HepG2 (cell line): ENCODE measurements at places on chromosomes 3 and 15. TPM values are rescaled to one million over a fixed set of nuclear protein-coding genes. Genes with fewer than 3 reads are reported as not detected.
A peak's percentile ranks its signal among the peaks of the same experiment; 100 is the strongest.

DNA sequence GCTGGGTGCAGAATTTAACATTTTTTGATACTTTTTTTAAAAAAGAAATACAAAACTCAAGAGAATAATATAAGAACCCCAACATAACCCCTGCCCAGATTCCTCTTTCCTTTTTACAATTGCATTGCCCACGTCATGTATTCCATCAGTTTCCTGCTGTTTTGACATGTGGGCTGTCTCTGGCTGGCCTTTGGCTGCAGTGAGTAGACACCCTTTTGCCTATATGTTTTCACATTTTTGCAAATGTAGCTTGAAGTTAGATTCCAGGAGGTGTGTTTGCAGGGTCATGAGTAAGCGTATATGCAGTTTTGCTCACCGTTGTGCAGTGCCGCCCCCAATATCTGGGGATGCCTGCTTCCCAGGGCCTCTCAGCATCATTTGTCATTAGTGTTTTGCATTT lies 28.0 kb upstream of the ATP10A start:
- no peak for DNase-seq

GRCh38 chr3:57434041-57434440 lies 110.1 kb downstream of the DNAH12 start:
- DNase-seq = peak; percentile 69

DNA sequence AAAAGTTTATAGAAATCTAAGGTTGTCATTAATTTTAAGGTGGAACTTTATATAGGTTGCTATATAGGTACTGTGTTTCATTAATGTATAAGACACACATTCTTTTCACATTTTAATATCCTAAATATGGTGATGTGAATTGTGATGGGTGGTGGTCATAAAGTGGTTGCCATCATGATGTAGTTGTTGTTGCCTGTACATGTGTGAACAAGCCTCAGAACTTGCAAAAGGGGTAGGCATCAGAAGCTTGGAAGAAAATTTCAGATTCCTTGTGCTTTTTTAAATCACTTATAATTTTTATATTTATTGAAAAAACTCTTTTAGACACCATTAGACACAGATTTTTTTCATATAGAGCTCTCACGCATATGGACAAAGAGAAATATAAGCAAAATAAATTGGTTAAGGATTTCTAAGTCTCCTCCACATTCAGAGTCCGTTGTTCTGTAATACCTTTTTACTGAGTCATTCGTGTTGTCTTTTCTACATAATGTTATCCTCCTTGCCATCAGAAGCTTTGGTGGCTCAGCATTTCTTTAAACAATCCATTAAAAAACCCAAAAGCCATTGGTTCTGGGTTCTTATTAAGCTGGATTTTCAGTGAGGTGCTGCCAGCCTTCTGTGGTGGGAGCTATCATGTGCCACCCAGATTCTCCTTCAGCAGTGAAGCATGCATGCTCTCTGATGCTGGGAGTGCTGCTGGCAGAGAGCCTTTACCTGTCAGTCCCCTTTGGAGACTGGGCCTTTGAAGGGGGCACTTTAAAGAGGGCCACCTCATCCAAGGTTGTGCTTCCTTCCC lies 140.4 kb upstream of the GALNT15 start:
- no peak for DNase-seq

GRCh38 chr3:182482705-182483104 lies 310.6 kb upstream of the ATP11B start:
- no peak for DNase-seq

- DNase-seq = no peak
These were observed 9.8 kb upstream of the NCK1 start for GRCh38 chr3:136852180-136852579.

GRCh38 chr15:67184208-67184925 lies 70.1 kb downstream of the AAGAB start:
- no peak for DNase-seq

DNA sequence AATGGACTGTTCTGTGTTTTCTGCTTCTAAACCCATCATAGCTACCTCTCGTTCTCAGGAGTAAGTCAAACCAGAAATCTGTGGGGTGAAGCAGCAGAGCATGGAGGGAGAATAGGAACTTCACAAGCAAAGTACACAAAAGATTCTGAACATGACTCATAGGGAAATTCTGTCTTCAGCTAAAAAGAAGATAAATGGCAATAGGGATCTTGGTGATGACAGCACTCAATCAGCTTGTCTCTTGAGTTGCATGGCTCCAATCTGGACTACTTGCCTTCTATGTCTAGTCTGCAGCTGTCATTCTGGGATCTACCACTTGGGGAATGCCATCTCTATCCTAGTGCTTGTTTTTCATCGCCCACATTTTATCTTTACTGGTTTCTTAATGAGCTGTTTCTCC lies 13.5 kb upstream of the GRAMD1C start:
- DNase-seq = no peak

GRCh38 chr15:40340740-40341400 lies at the start of gene CCDC9B:
TSS of gene CCDC9B (minus strand) at chr15:40340939. CDS start at chr15:40340819, 120 bp downstream.
- peak; percentile 75 for DNase-seq

GRCh38 chr3:194386648-194387047 lies 12.4 kb downstream of the GP5 start:
- no peak for DNase-seq

GRCh38 chr3:169104972-169105371 lies 558.5 kb downstream of the MECOM start:
- peak; percentile 9 for DNase-seq

- no peak for DNase-seq
These were observed 221.8 kb downstream of the TPRG1 start for GRCh38 chr3:189393598-189393997.

DNA sequence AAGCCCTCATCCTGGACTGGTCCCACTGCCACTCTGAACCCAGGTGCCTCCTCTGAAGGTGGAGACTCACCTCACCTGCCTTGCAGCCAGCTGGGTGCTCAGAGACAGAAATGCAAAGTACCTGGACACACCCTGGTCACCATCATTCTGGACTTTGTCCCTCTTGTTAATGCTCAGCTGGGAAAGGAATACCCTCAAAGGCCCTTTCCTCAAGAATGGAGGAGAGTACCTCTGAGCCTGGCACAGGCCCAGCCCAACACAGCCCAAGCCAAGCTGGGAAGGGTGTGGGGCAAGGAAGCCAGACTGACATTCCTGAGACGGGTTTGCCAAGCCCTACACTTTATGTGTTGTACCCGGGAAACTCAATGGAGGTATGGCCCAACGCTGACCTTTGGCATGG lies 983 bp upstream of the ALAS1 start:
- DNase-seq = no peak

GRCh38 chr3:66195347-66195783 lies 25.4 kb upstream of the SLC25A26 start:
- DNase-seq = no peak

DNA sequence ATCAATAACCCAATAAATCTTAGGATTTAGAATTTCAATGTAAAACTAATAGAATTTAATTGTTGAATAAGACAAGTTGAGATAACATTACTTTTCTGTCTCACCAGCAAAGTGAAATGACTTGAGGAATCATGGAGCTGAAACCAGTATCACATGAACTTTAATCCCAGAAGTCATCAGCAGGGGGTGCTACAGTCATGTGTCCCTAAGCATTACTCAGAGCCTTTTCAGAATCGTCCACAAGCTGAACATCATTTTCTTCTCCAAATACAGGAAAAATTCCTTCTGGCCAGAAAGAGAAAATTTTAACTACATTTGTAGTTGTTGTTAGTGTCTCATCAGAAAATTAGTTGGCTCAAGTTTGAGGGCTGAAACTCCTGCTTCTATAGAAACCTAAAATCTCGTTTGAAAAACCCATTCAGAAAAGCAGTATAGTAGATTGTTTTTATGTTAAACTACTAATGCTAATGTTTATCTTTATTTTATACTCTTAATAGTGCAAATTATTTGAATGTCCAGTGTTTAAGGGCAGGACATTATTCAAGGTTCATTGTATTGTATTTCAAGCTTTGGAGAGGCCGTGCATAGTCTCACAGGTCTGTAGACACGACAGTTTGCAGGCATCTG lies 384.1 kb downstream of the PLOD2 start:
- DNase-seq = peak; percentile 47

DNA sequence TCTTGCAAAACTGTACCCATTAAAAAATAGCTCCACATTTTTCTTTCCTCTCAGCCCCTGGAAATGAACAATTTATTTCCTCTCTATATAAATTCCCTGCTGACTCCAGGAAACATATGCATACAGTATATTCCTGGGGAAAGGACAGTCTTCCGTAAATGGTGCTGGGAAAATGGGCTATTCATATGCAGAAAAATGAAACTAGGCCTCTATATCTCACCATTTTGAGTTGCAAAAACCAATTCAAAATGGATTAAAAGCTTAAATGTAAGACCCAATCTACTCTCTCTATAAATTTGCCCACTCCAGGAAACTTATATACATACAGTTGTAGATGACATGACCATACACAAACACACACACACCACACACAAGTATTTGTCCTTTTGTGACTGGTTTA lies 85.9 kb upstream of the GPR149 start:
- no peak for DNase-seq

DNA sequence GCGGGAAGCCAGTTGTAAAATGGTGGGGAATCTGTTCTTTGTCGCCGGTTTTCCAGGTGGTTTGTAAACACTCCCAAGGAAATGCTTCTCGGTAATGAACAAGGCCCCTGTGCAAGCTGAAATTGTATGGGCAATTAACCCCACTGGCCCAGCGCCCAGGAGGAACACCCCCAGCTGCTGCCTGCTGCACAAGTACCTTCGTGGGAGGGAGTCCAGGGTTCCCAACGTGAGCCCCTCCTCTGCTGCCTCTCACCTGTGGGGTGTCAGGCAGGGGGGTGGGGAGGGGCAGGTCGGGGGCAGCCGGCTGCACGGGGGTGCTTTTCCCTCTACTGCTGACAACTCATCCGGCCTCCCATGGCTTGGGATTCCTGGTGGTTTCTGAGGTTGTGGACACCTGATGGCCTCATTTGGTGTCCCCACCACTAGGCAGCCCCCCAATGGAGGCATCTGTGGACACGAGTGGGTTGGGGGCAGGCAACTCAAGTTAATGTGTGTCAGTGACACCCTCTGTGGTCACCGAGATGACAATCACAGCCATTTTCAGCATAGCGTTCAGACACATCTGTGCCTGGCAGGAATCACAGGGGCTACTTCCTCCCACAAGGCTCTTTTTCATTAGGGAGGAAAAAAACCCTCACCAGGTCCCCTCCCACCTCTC lies 35.6 kb upstream of the PRR23E start:
- no peak for DNase-seq

DNA sequence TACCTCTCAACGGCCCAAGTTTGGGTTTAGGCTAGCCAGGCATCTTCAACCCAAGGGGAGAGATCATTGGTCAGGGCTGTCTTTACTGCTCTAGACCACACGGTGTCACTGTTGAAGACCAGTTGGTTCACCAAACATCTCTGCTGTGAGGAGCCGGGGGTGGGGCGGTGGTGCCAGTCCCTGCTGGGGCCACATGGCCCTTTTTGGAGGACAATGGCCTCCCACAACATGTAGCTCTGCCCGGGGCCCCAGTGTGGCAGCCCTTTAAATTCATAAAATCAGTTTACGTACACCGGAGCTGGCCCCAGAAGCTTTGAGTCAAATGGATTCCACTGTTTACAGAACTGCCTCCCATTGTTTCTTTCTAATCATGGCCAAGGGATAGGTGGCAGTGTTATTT lies 19.1 kb upstream of the TM4SF18 start:
- peak; percentile 67 for DNase-seq

DNA sequence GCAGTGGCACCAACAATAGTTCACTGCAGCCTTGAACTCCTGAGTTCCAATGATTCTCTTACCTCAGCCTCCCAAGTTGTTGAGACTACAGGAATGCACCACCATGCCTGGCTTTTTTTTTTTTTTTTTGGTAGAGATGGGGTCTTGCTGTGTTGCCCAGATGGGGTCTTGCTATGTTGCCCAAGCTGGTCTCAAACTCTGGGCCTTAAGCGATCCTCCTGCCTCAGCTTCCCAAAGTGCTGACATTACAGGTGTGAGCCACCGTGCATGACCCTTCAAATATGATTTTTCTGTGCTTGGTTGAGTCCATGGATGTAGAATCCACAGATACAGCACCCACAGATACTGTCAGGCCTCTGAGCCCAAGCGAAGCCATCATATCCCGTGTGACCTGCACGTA lies 30.2 kb upstream of the IDH2 start:
- DNase-seq = no peak

GRCh38 chr15:51647128-51647562 lies 24.6 kb upstream of the DMXL2 start:
- DNase-seq = no peak

DNA sequence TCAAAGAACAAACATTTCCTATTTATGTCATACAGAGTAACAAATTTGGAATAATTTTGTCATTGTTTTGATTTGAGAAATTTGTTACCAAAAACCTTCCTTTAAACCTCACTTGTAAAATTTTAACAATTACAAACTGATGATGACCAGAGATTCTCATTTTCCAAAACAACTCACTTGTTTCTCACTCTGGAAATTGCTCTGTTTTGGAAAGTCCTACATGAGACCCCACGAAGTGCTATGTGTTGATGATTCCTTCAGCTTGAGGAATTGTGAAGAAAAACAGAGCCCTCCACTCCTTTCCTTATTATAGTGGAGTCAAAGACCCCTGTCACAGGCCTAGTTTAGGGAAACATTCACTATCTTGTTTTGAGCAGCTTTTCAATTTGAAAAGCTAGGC lies 157.6 kb upstream of the RASGRP1 start:
- DNase-seq = no peak

DNA sequence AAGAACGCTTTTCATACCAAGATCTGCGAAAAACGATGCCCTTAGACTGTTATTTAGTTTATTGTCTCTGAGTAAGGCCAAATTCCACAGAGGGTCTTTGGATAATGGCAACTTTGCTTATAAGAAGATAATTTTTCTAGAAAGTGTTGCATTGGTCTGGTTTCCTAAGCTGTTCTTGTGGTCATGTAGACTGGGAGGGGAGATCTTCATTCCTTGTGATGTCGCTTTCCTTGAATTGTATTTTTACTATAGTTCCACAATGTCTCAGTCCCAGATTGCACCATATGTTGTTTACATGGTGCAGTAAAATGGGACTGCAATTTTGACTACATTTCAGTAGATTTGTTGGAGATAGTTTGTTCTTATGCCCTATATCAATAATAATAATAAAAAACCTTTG lies 28.8 kb upstream of the ST3GAL6 start:
- no peak for DNase-seq

GRCh38 chr3:161221806-161222600 lies 892 bp downstream of the NMD3 start:
- DNase-seq = no peak

Gene OR5K2
- not detected in 2 replicates for total RNA-seq

Gene GOLGA8Q
- not detected in 2 replicates for total RNA-seq

Gene PAK2
- 24.7 and 52.5 TPM in 2 replicates for total RNA-seq

Gene TTC23
- 11.7 and 17.2 TPM in 2 replicates for total RNA-seq

Gene LRIG1
- total RNA-seq = 16.3 and 24.8 TPM in 2 replicates

Gene USP50
- 0.56 and 0.86 TPM in 2 replicates for total RNA-seq
